ENCODE measurements at places on chromosomes 1 and 21.

DNA sequence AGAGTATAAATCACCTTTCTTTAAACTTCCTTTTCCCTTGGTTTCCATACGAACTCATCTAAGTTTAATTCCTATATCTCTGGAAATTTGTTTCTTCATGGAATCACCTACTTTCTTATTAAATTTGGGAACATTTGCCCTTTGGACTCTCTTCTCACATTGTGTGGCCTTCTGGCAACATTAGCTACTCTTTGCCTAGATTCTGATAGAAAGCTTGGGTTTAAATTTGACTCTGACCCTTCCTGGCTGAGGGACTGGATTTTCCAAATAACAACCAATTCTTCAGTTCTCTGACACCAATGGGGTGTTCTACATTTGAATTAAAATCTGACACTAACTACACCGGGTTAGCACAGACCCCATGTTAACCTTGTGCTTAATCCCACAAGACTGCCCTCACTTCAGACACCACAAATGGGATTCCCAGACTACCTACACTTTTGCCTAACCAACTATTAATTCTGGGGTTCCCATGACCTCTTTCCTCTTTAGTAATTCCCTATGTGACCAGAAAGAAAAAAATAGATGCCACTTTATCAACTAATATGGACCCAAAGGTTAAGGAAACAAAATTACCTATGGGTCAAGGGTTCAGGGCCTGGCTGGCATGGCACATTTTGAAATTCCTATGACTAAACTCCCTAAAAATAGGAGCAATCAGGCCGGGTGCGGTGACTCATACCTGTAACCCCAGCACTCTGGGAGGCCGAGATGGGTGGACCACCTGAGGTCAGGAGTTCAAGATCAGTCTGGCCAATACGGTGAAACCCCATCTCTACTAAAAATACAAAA, 9.7 kb upstream of the THEM4 start:
- no peak for DNase-seq

DNA sequence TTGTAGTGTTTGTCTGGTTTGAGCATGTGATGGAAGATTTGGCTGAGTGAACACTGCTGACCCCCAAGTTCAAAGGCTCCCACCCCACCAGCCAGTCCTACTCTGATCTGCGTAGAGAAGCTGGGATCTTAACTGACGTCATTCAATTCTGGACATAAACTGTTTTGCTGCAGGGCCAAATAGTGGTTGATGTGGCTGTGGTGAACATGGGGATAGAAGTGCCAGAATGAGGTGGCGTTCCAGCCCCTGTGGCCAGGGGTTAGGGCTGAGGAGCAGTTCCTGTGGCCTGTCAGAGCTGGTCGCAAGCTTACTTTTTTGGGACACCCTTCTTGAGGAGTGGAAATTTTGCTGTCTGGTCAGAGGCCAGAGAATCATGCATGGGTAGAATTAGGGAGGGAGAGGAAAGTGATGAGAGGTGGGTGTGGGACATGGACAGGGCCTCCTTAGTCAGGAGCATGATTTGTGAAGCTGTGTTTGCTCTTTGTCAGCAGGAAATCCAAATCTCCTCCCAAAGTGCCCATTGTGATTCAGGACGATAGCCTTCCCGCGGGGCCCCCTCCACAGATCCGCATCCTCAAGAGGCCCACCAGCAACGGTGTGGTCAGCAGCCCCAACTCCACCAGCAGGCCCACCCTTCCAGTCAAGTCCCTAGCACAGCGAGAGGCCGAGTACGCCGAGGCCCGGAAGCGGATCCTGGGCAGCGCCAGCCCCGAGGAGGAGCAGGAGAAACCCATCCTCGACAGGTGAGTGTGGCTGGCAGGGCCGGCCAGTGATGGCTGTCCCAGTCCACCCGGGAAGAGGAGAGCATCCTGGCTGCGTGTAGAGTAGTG, 25.9 kb downstream of the SZRD1 start:
- DNase-seq, result no peak

- DNase-seq, result no peak
These were observed 14.5 kb upstream of the SERTAD4 start for GRCh38 chr1:210218047-210218446.

DNA sequence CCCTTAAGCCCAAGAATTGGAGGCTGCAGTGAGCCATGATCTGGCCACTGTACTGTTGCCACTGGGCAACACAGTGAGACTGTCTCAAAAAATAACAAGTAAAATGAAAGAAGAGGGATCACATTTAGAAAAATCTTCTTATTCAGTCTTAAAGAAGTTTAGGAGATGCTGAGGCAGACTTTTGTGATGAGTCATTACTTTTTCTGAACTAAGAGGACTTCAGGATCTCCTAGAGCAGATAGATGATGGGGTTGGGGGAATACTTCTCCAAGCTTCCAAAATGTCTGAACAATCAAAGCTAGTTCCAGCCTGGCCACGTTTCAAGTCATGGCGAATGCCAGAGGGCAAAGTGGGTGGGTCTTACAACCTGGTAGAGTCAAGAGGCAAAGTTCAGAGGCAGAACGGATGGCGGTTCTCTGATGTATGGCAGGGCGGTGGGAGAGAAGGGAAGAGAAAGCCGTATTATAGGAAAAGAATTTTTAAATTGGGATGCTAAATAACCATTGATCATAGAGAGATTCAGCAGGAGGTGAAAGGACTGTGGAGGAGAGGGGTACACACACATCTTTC, 2.1 kb upstream of the CIART start:
- DNase-seq, result no peak

- DNase-seq, result no peak
These were observed 11.2 kb upstream of the XPR1 start for GRCh38 chr1:180620581-180620980.

DNA sequence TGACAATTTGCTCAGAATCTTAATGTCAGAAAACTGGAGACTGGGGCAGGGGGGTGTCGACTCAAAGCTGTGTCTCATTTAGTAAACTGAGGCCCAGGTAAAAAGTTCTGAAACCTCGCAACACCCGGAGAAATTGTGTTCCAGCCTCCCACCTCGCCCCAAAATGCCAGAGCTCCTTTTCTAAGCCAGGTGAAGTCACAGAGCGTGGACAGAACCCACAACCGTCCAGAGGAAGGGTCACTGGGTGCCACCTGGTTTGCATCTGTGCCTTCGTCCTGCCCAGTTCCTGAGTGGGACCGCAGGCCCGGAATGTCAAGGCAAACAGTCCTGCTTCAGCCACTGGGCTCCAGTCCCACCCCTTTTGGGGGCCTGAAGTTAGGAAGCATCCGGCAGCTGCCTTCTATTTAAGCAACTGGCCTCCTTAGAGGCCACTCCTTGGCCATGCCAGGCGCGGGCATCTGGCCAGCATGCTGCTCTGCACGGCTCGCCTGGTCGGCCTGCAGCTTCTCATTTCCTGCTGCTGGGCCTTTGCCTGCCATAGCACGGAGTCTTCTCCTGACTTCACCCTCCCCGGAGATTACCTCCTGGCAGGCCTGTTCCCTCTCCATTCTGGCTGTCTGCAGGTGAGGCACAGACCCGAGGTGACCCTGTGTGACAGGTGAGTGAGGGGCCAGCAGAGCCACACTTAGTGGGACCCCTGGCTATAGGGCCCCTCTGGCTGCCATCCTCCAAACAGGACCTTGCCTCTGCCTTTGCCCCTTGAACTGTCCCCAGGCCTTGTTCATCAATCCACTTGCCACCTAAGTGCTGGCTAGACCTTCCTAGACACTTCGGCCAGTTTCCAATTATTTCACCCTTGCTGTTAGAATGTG, at the start of gene TAS1R1:
TSS of gene TAS1R1 (plus strand) at position 401 of the 872 bp plus-strand sequence. CDS start at position 468, 67 bp downstream.
- no peak for DNase-seq

DNA sequence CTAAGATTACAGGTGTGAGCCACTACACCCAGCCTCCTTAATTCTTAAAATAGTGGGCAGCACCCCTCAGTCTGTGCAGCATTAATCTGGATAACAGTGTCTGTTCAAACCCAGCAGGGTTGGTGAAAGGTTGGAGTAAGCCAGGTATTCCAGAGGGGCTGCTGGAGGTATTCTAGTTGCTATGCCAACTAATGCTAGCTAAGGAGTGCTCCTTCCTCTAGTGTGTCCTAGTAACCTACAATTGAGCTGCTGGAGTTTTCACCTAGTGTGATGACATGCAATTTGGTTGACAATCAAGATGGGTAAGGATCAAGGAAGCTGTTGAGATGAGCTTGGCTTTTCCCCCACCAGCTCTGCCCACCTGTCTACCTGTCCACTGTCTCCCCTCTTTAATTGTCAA, 100.2 kb upstream of the IPO9 start:
- DNase-seq, result no peak

DNA sequence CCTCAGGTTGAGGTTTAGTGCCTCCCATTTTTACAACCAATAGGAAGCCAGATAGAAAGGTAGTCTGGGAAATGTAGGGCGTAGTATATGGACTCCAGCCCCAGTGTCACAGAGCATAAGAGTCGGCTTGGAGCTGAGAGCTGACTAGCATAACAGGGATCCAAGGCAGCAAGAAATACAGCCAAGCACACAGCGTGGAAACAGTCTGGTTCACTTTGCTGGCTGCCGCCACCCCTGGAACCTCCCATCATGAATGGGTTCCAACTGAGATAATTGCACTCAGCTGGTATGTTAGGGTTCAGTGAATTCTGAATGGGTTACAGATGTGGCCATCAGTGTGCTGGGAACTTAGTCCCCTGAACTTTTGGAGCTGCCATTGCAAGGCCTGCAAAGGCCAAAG, 76.7 kb upstream of the GPR88 start:
- DNase-seq, result no peak

DNA sequence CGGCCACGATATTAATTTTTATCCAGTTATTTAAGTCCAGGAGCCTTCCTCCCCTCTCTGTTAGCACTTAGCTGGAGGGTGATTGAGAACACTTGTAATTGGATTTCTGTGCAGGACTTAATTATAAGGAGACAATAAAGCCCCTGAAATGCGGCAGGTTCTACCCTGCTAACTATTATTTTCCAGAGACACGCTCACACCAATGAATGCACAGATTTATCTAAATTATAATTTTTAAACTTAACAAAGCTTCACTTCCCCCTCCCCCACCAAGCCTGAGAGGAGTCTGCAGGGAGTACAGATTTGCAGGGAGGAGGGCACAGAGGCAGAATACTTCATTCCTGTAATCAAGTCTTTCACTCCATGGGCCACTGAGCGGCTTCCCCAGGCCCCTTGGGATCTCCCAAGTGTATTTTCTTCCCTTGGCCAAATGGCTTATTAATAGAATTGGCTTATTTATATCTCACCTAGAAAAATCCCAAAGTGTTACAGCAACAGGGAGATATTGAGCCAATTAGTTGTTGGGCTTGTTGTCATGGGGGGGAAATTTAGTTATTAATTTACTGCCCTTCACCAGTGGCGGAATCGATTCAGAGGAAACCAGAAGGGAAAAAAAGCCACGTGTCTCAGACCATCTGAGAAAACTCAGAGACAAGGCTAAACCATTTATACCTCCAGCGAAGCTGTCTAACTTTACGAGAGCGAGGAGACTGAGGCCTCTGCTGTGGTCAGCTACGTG, 99.0 kb upstream of the CD34 start:
- no peak for DNase-seq

DNA sequence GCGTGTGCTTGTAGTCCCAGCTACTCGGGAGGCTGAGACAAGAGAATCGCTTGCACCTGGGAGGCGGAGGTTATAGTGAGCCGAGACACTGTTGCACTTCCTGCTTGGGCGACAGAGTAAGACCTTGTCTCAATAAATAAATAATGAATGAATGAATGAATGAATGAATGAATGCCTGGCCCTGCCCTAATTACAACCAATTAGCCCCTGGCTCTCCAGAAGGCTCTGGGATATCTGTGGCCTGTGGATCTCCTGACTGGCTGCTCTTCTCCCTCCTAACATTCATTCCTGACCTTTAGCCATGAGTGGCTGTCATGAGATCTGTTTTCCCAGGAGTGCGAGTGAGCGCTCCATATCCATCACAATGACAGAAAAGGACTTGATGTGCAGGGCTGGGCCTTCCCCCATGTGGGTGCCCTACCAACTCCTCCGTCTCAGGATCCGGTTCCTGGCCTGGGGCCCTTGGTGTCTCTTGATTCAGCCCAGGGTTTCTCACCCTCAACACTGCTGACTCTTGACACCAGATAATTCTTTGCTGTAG, 243.6 kb upstream of the TMEM51 start:
- no peak for DNase-seq

- DNase-seq, result no peak
These were observed 3.2 kb upstream of the GSTM2 start for GRCh38 chr1:109664671-109665070.

DNA sequence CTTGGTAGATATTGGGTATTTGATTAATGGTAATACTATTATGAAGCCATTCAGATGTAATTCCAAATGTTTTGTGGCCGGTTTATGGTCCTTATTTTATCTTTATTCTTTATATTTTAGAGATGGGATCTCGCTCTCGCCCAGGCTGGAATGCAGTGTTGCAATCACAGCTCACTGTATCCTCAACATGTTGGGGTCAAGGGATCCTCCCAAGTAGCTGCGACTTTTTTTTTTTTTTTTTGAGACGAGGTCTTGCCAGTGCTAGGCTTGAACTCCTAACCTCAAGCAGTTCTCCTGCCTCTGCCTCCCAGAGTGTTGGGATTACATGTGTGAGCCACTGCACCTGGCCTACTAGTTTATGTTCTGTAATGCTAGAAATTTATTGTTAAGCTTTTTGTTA, 4.7 kb downstream of the DDI2 start:
- no peak for DNase-seq

DNA sequence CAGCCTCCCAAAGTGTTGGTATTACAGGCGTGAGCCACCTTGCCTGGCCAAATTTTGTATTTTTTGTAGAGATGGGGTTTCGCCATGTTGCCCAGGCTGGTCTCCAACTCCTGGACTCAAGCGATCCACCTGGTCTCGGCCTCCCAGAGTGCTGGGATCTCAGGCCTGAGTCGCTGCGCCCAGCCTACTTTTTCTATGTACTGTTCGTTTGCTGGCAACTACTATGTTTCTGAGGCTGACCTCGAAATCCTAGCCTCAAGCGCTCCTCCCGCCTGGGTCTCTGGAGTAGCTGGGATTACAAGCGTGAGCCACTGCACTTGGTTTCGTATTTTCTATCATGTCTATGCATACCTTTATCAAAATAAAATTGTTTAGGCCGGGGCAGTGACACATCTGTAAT, 675 bp upstream of the TEKT2 start:
- no peak for DNase-seq

- no peak for DNase-seq
These were observed 49.5 kb downstream of the LUZP1 start for GRCh38 chr1:23118957-23119792.

DNA sequence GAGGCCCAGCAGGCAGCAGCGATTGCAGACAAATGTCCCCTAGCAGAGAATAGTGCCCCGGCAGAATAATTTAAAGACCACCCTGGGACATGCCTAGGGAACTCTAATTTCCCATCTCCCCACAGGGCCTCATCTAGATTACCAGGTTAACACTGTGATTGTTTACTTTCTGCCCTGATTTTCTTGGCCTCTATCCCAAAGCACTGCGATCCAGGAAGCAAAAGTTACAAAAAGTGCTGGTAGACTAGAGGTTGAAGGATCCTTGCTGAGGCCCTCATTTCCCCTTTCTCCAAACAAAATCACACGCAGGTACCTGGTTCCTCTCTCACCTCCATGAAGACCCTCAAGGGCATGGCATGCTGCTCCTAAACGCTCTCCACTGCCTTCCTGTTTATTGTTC, 229.7 kb downstream of the C1orf94 start:
- DNase-seq, result peak; percentile 22

- no peak for DNase-seq
These were observed 312.2 kb downstream of the SPATA17 start for GRCh38 chr1:217943361-217943760.

Data from renal pelvis (tissue), 12 donors.